Activated CD8-positive, alpha-beta T cell treated with anti-CD3 and anti-CD28 coated beads for 36 hours (primary cell): ENCODE measurements at places on chromosomes 3 and 15.

- no peak for DNase-seq
- H3K36me3 ChIP-seq: peaks cover 7% of the 10 kb centered on the region
- H3K27me3 ChIP-seq: no peaks in the 10 kb centered on the region
- H3K4me3 ChIP-seq: no peak overlapping the region
These were observed 11.8 kb downstream of the ZNF592 start for GRCh38 chr15:84760219-84760618.

DNA sequence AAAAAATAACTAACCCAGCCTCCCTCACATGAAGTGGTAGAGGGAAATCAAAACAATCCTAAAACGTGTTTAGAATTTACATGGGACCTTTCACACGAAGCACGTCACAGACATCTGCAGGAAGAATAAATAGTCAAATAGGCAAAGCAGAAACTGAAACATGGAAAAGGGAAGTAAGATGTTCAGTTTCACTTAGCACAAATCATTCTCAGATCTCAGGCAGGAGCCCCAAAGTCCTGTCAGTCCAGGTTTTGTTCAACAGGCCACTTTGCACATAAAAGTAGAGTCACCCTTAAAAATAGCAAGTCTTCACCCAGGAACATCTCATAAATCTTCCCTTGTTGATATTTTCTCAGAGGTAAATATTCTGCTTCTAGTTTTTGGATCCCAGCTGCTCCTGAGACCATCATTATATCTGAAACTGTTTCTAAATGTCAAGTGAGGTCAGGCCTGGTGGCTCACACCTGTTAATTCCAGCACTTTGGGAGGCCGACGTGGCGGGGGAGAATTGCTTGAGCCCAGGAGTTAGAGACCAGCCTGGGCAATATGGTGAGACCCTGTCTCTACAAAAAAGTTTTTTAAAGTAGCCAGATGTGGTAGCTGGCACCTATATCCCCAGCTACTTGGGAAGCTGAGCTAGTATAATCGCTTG is 1.9 kb downstream of the RUBCN start:
- H3K4me3 ChIP-seq: peak overlapping the region; percentile 45
- peaks cover 11% of the 10 kb centered on the region for H3K36me3 ChIP-seq
- H3K27ac ChIP-seq: no peak overlapping the region
- no peak for DNase-seq
- H3K4me1 ChIP-seq: peaks cover 46% of the 10 kb centered on the region

DNA sequence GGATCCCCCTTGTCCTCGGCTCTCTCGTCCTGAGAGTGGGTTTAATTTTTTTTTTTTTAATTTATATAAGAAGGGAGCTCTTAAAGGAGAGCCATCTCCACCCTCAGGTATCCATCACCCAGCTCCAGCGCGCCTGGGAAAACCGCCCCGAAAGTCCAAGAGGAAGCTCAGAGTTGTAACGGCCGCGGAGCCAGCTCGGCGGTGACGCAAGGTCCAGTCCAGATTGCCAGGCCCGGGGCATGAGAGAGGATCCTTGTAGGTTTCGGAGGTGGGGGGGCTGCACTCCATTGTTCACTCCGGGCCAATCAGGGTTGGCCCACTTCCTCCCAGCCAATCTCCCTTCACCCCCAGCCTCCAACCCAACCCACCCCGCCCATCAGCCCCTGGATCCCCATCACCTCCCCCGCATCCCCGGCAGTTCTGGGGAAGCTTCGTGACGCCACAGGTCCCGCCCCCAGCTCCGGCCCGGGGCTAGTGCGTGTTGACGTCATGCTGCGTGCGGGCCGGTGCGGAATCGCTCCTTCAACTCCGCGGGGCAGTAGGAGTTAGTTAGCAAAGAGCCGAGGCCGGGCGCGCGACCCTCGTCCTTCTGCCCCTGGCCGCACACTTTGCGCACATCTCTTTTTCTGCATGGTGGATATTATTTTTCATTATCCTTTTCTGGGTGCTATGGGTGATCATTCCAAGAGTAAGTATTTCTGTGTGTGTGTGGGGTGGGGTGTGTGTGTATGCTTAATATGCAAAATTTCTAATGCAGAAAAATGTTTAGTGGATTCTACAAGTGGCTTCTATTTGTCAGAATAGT is at the start of gene ISL2:
TSS of gene ISL2 (plus strand) at position 520 of the 805 bp plus-strand sequence. CDS start at position 631, 111 bp downstream.
- peak within 1 kb of the TSS; percentile 66 for H3K4me3 ChIP-seq
- peaks cover 42% of the 10 kb centered on the region for H3K4me1 ChIP-seq

- no peak for DNase-seq
- no peaks in the 10 kb centered on the region for H3K27me3 ChIP-seq
- H3K27ac ChIP-seq: no peak overlapping the region
- peaks cover 38% of the 10 kb centered on the region for H3K4me1 ChIP-seq
These were observed 15.7 kb downstream of the KLHL18 start for GRCh38 chr3:47298439-47298838.

DNA sequence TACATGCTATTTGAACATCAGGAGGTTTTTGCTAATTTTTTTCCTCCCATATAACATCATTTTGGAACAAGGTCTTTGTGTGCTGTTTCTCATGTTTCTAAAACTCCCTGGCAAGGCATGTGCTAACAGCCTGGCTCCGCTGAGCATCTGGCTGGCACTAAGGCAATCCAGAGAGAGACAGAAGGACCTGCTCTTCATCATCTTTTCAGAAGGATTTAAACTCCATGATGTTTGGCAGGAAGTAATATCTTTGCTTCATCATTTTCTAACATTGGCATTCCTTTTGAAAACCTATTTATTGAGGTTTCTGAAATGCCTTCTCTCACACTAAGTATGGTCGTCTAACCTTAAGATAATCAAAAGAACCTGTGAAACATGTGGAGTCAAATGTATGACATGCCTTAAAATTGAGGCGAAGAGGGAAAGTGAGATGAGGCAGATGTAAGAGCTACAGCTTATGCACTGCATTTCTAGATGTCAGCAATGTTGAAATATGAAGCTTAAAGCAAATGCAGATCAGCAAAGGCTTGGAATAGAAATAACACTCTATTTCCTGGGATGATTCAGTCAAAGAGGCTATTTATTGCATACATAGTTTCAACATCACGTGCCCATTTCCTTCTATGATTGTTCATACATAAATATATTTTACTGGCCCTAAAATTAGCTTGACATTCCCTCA is 592.0 kb downstream of the ZNF385D start:
- no peak overlapping the region for H3K4me3 ChIP-seq
- no peak for DNase-seq
- no peaks in the 10 kb centered on the region for H3K36me3 ChIP-seq
- no peaks in the 10 kb centered on the region for H3K27me3 ChIP-seq
- no peaks in the 10 kb centered on the region for H3K4me1 ChIP-seq

- DNase-seq: no peak
- peak overlapping the region; percentile 21 for H3K27ac ChIP-seq
- H3K4me1 ChIP-seq: peaks cover 52% of the 10 kb centered on the region
- H3K27me3 ChIP-seq: no peaks in the 10 kb centered on the region
These were observed 140.0 kb upstream of the MEF2A start for GRCh38 chr15:99425657-99426301.

- H3K36me3 ChIP-seq: no peaks in the 10 kb centered on the region
- no peak overlapping the region for H3K4me3 ChIP-seq
- H3K27me3 ChIP-seq: no peaks in the 10 kb centered on the region
These were observed 77.4 kb downstream of the ZBBX start for GRCh38 chr3:167302678-167303077.

DNA sequence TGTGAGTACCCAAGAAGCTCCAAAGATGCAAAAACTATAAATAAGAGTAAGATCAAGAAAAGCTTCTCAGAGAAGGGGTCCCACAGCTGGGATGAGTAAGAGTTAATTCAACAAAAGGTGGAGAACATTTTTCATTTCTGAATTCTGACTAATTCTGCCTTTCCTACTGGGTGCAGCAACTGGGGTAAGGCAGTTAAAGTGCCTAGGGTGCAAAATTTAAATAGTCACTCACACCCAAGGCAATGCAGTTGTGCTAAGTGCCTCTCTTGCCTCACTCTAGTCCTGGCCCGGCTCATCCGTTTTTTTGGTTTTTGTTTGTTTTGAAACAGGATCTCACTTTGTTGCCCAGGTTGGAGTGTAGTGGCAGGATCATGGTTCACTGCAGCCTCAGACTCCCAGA is 240.2 kb downstream of the TP63 start:
- no peaks in the 10 kb centered on the region for H3K4me1 ChIP-seq
- H3K27me3 ChIP-seq: peaks cover 1% of the 10 kb centered on the region
- H3K4me3 ChIP-seq: no peak overlapping the region
- no peak for DNase-seq
- no peak overlapping the region for H3K27ac ChIP-seq
- H3K36me3 ChIP-seq: no peaks in the 10 kb centered on the region

DNA sequence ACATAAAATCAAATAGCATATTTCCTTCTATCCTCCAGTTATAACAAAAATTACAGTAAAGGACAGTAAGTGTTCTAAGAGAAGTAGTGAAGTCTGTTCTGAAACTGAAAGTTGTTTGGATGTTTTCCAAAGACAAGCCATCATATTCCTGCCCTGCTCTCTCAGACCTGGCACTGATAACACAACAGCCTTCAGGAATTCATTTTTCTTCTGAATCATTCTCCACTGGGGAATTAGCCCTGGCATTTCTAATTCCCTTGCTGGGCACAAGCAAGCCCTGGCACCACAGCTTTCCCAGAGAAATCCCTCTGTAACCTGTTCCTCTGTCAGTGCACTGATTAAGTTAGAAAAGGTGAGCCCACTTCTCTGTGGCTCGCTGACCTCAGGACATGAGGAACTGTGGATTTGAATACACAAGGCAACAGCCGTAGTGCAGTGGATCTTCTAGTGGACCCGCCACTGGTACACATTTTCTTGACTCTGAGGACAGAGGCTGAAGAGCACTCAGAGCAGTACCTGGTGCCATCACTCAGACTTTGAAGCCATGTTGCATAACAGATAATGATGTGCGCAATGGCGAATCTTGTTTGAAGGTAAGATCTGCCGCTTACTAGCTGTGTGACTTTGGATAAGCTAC is 61.6 kb downstream of the WWTR1 start:
- H3K27ac ChIP-seq: no peak overlapping the region
- H3K27me3 ChIP-seq: peaks cover 2% of the 10 kb centered on the region
- no peaks in the 10 kb centered on the region for H3K36me3 ChIP-seq
- DNase-seq: no peak

DNA sequence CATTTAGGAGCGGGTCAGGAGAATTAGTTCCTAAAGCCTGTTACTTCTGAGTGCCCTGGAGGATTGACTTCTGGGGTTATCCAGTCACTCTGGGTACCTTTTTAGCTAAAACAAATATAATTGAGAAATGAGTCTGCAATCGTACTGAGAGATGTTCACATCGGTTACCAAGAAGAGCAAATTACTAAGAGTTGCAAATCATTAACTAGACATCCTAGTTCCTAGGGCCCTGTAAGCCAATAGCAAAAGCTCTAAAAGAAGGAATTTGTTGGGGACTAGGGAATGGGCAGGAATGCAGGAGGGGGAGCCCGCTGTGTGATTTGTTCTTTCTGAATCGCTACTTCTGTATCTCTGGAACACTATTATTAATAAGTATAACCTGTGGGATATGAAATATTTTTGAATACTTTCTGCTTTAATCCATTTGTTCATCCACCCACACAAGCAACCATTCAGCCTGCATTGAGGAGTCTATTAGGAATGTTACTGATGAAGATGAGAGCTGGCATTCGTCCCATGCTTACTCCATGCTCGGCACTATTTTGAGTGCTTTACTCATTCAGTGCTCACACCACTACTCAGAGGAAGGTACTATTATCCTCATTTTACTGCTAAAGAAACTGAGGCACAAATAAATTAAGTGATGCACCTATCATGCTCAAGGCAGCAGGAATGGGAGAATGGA is 31.5 kb upstream of the KY start:
- DNase-seq: no peak
- no peaks in the 10 kb centered on the region for H3K27me3 ChIP-seq
- no peaks in the 10 kb centered on the region for H3K4me1 ChIP-seq
- H3K27ac ChIP-seq: no peak overlapping the region
- H3K36me3 ChIP-seq: no peaks in the 10 kb centered on the region

- no peaks in the 10 kb centered on the region for H3K27me3 ChIP-seq
- H3K36me3 ChIP-seq: no peaks in the 10 kb centered on the region
- no peak for DNase-seq
- H3K27ac ChIP-seq: no peak overlapping the region
- H3K4me3 ChIP-seq: no peak overlapping the region
- H3K4me1 ChIP-seq: peaks cover 21% of the 10 kb centered on the region
These were observed 31.9 kb upstream of the SPSB4 start for GRCh38 chr3:141019244-141019643.

- peaks cover 15% of the 10 kb centered on the region for H3K4me1 ChIP-seq
- H3K4me3 ChIP-seq: peak overlapping the region; percentile 52
- no peaks in the 10 kb centered on the region for H3K36me3 ChIP-seq
- peaks cover 7% of the 10 kb centered on the region for H3K27me3 ChIP-seq
These were observed 481 bp downstream of the ADAMTS17 start for GRCh38 chr15:100341239-100341749.

GRCh38 chr3:151387842-151388241 is 3.3 kb upstream of the P2RY12 start:
- no peak overlapping the region for H3K4me3 ChIP-seq
- no peaks in the 10 kb centered on the region for H3K36me3 ChIP-seq
- H3K27me3 ChIP-seq: no peaks in the 10 kb centered on the region
- no peak overlapping the region for H3K27ac ChIP-seq
- H3K4me1 ChIP-seq: peaks cover 4% of the 10 kb centered on the region

DNA sequence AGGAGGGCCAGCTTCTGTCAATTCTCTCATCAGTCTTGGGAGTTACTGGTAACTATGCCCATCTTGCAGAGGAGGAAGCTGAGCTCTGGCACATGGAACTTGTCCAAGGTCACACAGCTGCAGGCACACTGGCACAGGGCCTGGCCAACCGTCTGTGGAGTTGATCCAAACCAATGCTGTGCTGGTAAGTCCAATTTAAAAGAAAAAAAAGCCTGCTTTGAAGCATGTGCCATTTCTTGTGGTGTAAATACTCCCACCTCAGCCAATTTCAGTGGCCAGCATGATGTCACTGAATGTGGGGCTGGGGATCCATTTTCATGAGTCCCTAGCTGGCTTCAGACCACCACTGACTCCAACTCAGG is 83.4 kb downstream of the CHSY1 start:
- peak; percentile 42 for DNase-seq
- peaks cover 17% of the 10 kb centered on the region for H3K36me3 ChIP-seq
- H3K4me3 ChIP-seq: peak overlapping the region; percentile 58
- peak overlapping the region; percentile 86 for H3K27ac ChIP-seq
- no peaks in the 10 kb centered on the region for H3K27me3 ChIP-seq
- peaks cover 26% of the 10 kb centered on the region for H3K4me1 ChIP-seq

DNA sequence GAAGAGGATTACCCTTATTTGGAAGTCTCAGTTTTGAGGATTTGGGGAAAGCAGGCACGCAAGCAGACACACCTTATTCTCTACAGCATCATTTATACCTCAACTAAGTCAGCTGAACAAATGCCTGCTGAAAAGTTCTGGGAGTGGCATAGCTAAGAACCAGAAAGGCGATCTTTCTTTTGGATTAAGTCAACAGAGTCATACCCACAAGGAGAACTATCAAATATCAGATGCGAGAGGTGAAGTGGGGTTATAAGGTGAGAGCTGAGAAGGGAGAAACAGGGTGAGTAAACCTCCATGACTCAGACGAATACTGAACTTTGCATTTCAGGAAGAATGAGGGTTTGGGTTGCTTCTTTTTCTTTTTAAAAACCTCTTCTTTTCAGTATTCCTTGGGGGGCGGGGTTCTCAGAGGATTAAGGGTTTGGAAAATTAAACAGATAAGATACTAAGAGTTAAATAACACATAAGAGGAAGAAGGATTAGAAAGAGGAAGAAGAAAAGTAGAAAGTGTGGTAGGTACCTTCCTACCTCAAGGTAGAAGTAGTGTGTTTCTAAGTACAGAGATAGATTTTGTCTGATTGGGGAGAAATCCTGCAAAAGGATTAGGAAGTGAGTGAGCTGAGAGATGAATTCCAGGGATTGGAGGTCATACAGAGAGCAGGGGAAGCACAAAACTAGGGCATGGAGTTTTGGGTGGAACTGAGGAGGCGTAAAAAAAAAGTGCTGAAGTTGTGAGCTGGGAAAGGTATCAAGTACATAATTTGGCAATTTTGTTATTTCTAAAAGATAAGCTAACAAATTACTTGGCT is 41.3 kb upstream of the ICE2 start:
- H3K36me3 ChIP-seq: peaks cover 20% of the 10 kb centered on the region
- DNase-seq: peak; percentile 24
